CD14-positive monocyte (primary cell): ENCODE measurements at places on chromosomes 6 and 20.

DNA sequence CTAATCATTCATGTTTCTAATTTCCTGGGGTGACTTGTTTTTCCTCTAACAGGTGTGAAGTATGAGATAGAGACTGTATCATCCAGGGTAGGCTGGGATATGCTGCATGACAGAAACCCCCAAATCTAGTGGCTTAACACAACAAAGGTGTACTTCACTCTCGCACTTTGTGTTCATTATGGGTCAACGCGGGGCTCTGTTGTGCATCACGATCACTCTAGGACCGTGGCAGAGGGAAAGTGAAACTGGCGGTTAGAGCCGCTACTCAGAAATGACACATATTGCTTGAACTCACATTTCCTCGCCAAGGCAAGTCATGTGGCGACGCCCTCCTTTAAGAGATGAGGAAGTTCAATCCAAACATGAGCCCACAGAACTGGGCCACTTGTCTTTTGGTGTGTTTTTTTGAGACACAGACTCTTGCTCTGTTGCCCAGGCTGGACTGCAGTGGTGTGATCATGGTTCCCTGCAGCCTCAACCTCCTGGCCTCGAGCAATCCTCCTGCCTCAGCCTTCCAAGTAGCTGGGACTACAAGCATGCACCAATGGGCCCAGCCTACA lies 41.3 kb downstream of the PCNA start:
- peak; percentile 98 for DNase-seq
- H3K4me1 ChIP-seq, result peaks cover 85% of the 10 kb centered on the region
- no peaks in the 10 kb centered on the region for H3K36me3 ChIP-seq
- no peaks in the 10 kb centered on the region for H3K27me3 ChIP-seq
- peak overlapping the region; percentile 19 for H3K4me3 ChIP-seq

DNA sequence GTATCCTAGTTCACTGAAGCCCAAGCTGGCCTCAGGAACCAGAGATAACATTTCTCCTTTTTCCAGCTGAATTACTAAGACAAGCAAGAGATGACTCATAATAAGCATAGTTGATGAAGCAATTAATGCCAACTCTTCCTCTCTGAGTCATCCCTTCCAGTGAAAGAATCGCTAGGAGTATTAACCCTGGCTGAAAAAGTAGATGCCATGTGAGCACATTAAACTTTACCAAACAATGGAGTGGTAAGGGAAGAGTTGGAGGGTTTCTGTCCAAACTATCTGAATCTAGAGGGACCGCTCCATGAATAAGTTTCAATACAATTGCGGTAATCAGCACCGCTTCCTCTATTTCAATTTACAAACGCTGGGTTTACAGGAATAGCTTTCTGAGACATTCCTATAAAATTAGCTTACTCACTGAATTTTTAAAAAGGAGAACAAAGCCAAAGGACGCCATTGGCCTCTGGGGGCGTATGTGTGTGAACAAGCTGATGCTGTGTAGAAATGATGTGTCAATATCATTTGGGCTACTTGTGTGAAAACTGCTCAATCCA lies 48.3 kb downstream of the ATXN1 start:
- H3K27ac ChIP-seq, result peak overlapping the region; percentile 87
- no peaks in the 10 kb centered on the region for H3K36me3 ChIP-seq
- no peaks in the 10 kb centered on the region for H3K27me3 ChIP-seq

DNA sequence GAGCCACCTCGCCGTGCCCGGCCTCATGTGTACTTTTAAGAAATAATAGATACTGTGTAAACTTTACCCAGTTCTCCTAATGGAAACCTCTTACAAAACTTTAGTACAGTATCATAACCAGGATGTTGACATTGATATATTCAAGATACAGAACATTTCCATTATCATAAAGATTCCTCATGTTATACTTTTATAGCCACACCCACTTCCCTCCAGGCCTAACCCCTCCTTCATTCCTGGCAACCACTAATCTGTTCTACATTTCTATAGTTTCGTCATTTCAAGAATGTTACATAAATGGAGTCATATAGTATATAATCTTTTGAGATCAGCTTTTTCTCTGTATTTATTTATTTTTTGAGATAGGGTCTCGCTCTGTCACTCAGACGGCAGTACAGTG lies 52.6 kb upstream of the SALL4 start:
- no peaks in the 10 kb centered on the region for H3K4me1 ChIP-seq
- no peaks in the 10 kb centered on the region for H3K27me3 ChIP-seq
- H3K36me3 ChIP-seq, result no peaks in the 10 kb centered on the region

DNA sequence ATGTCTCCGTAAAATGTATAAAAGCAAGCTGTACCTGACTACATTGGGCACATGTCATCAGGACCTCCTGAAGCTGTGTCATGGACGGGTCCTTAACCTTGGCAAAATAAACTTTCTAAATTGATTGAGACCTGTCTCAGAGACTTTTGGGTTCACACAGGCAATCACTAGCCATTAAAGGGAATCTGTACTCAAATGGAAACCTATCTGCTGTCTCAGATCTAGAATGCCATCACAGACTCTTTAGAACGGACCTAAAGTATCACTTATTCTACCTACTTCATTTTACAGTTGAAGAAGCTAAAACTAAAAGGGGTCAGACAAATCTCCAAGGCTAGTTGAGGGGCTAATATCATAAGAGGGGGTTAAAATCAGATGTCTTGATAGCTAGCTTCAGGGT lies 11.1 kb downstream of the SAMD3 start:
- H3K27ac ChIP-seq, result no peak overlapping the region
- no peak overlapping the region for H3K4me3 ChIP-seq
- H3K27me3 ChIP-seq, result no peaks in the 10 kb centered on the region
- no peak for DNase-seq
- H3K36me3 ChIP-seq, result no peaks in the 10 kb centered on the region

GRCh38 chr6:83169511-83169910 lies 23.6 kb downstream of the PGM3 start:
- peaks cover 82% of the 10 kb centered on the region for H3K36me3 ChIP-seq
- H3K27ac ChIP-seq, result no peak overlapping the region
- DNase-seq, result no peak
- H3K4me1 ChIP-seq, result no peaks in the 10 kb centered on the region
- no peak overlapping the region for H3K4me3 ChIP-seq
- no peaks in the 10 kb centered on the region for H3K27me3 ChIP-seq

- no peak for DNase-seq
- no peaks in the 10 kb centered on the region for H3K36me3 ChIP-seq
- no peaks in the 10 kb centered on the region for H3K4me1 ChIP-seq
- no peak overlapping the region for H3K27ac ChIP-seq
- H3K27me3 ChIP-seq, result no peaks in the 10 kb centered on the region
- H3K4me3 ChIP-seq, result no peak overlapping the region
Observed at GRCh38 chr6:132937466-132937906, 123.1 kb downstream of the RPS12 start.

DNA sequence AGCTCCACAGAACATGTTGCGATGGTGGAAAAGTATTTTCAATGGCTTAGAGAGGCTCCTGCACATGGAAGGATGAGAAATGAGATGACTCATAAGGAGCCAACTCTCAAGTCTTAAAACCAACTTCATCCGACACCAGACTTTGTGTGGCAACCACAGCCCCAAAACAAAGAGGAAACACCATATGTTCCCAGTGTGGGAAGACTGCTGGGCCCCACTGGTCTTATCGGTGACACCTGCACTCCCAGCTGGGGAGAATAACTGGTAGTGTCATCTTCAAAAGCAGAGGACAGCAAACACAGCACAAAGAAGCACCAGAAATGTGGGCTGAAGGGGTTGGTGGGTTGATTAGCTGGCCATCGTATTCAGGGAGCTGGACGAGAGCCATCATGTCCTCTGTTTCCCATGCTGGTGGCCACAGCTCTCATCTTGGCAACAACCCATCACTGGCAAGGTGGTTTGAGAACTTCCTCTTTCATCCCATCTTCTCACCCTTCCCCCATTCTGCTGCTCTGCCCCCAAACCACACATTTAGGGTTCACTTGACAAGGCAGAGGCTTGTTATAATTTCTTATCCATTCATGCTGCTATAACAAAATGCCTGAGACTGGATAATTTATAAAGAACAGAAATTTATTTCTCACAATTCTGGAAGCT lies 46.0 kb upstream of the TASP1 start:
- H3K36me3 ChIP-seq, result no peaks in the 10 kb centered on the region
- H3K27me3 ChIP-seq, result no peaks in the 10 kb centered on the region
- no peak overlapping the region for H3K4me3 ChIP-seq
- no peak overlapping the region for H3K27ac ChIP-seq
- DNase-seq, result no peak
- H3K4me1 ChIP-seq, result no peaks in the 10 kb centered on the region

DNA sequence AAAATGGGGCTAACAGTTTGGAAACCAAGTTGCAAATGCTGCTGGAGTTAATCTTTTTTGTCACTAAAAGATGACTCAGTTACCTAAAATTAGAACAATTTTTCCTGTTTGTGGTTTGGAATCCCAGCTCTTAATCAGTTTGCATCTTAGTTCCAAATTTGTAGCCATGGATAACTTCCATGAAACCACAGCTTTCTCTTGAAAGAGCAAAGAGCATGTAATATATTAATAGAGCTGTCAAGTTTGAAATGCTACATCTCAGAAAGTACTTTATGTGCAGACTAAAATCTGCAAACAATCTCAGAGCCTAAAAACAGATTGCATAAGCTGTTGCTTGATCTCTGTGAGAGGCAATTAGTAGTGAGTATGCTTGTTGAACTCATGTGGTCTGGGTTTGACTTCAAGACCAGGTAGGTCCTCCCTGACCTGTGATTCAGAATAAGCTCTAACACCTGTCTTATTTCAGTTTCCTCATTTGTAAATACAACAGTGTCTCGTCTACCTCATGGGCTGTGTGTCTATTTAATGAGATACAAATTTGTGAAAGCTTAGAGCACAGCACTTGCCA lies 23.5 kb downstream of the DHX35 start:
- no peak overlapping the region for H3K4me3 ChIP-seq
- no peak overlapping the region for H3K27ac ChIP-seq
- no peaks in the 10 kb centered on the region for H3K4me1 ChIP-seq
- no peaks in the 10 kb centered on the region for H3K27me3 ChIP-seq
- DNase-seq, result no peak
- peaks cover 41% of the 10 kb centered on the region for H3K36me3 ChIP-seq

DNA sequence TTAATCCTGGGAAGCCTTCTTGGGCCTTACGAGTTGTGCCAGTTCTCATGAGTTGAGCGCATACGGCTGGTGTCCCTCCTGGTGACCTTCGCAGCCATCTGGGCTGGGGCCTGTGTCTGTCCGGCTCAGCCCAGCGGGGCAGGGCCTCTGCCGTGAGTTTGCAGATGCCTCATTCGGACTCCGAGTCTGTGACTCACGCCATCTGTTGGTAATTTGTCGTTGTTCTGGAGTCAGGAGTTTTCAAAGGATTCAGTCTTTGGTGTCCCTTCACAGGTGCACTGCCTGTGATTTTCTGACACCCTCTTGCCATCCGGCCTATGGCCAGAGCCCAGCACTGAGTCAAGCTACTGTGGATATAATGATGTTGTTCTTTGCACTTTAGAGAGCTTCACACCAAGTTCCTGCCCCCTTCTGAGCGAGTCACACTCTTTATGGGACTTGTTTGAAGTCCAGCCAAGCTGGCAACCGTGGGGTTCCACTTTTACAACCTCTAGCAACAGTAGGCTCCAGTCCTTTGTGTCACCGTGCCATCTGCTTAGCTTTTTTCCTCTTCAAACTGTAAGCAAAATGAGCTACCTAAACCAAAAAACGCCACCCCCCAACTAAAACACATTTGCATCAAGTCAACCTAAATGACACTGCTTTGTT lies 175.6 kb downstream of the AIG1 start:
- no peaks in the 10 kb centered on the region for H3K36me3 ChIP-seq
- H3K27ac ChIP-seq, result no peak overlapping the region
- no peaks in the 10 kb centered on the region for H3K27me3 ChIP-seq
- DNase-seq, result no peak
